ENCODE measurements at places on chromosomes 7 and 10.

DNA sequence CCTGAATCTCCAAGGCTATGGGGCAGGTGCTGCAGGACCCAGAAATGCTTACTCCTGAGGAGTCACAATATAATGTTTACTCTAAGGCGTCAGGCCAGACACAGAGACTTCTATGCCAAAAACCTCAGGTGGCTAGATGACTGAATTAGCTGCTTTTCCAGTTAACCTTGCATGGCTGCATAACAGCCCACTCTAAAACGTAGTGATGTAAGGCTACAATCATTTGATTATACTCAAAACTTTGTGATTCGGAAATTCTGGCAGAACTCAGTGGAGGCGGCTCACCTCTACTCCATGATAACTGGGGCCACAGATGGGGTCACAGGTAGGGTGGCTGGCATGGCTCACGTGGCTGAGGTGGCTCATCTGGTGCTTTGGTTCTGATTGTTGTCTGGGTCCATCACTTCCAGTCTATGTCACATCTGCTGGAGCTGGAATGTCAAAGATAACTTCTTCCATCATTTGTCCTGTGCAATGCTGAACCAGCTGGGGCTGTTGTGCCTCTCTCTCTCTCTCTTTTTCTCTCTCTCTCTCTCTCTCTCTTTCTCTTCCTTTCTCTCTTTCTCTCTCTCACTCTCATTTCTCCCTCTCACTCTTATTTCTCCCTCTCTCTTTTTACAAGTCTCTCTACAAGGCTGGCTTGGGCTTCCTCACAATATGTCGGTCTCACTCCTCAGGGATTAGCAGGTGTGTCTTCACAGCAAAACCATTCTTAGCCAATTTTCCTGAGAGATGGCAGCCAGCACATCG is 11.8 kb downstream of the TMEM72 start:
- no peak for DNase-seq

DNA sequence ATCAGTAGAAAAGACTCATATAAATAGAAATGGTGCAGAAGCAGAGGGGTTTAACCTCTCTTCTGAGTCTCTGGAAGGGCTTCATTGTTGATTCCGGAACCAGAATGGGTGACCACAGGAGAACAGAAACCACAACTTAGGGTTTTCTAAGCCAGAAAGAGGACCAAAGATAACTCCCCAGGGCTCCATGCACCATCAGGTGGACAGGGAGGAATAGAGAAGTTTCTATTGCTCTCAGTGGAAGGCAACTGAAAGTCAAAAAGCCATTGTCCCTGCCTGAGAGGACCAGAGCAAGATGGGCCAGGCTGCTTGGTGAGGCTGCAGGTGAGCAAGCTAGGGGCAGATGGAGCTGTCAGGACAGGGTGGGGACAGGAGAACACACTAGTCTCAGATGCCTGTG is 14.6 kb upstream of the NPS start:
- DNase-seq: no peak

- DNase-seq: no peak
Measured at GRCh38 chr10:88106366-88106765, 242.9 kb downstream of the PTEN start.

GRCh38 chr10:97726636-97727178 is 10.2 kb upstream of the ZFYVE27 start:
- no peak for DNase-seq

DNA sequence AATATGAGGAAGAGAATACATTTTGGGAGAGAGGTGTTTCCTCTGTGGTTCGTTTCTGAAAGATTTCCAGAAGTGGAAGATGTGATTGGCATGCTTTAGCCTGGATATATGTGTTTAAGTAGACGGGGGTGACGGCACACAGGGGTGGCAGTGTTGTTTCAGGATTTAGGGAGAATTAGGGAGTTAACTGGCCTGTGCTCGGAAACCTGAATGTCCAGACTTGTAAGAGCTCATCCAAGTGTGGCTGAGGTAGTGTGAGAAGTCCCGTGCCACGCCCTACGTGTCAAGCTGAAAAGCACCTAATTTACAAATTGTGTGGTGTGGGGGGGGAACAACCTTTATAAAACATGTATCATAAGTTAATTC is 1.1 kb downstream of the RALA start:
- peak; percentile 37 for DNase-seq

- DNase-seq: no peak
Measured at GRCh38 chr7:82294382-82294784, 149.2 kb downstream of the CACNA2D1 start.

DNA sequence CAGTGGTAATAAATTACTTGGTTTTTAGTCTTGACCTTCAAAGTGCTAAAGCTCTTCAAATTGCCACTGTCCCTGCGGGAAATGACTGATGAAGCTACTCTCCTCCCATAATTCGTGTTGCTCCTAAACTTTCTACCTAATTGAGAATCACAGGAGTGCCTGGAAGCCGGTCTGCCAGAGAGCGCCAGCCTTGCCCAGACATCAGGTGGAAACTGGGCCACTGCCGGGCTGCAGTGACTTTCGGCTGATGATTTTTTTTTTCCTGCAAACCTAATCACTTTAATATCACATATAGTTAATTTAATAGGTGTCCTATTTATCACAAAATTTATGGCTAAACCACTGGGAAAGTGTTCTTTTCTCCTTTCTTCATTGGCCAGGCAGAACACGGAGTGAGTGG is 59.6 kb upstream of the UBE3C start:
- no peak for DNase-seq

GRCh38 chr7:7706556-7707172 is 11.7 kb downstream of the RPA3 start:
- no peak for DNase-seq

- no peak for DNase-seq
Measured at GRCh38 chr7:6172910-6173295, 99.5 kb downstream of the CYTH3 start.

DNA sequence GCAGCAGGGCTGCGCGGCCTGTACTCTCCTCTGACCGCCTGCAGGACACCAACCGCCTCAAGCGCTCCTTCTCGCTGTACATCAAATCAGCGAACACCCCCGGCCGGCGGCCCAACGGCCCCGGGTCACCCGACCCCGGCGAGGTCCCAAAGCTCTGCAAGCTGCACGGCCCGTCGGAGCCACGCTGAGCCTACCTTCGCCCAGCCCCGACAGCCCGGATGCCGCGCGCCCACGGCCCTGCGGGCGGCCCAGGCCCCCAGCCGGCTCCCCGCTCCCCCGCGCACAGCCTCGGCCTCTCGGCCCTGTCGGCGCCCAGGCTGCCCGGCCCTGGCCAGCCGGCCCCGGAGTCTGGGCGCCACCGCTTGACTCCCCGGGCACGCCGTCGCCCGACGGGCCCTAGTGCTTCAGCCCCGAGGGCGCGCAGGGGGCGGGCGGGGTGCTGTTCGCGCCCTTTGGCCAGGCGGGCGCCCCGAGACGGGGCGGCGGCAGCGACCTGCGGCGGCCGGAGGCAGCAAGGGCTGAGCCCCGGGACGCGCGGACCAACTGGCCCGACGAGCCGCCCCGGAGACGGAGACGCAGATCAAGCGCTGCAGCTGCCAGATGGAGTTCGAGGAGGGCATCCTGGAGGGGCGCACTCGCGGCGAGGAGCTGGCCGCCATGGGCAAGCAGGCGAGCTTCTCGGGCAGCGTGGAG is 11.1 kb upstream of the SEC24C start:
- no peak for DNase-seq

GRCh38 chr10:45075216-45075615 is 74.5 kb downstream of the ZNF22 start:
- no peak for DNase-seq

GRCh38 chr7:98294326-98294725 is 12.8 kb downstream of the BRI3 start:
- no peak for DNase-seq

GRCh38 chr10:24908793-24909423 is 43.5 kb downstream of the PRTFDC1 start:
- peak; percentile 25 for DNase-seq

GRCh38 chr7:95427166-95427565 is 7.7 kb downstream of the PON2 start:
- DNase-seq: no peak

GRCh38 chr10:115818012-115818411 is 455.0 kb downstream of the GFRA1 start:
- no peak for DNase-seq

DNA sequence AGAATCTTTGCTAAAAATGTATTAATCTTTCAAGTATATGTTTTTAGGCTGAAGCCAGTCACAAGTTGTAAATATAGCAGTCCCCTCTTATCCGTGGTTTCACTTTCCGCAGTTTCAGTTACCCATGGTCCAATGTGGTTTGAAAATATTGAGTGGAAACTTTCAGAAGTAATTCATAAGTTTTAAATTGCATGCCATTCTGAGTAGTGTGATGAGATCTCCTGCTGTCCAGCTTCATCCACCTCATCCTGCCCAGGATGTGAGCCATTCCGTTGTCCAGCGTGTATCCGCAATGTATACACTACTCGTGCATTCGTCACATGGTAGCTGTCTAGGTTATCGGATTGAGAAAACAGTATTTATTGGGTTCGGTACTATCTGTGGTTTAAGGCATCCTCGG is 12.2 kb downstream of the PDCD4 start:
- no peak for DNase-seq

- DNase-seq: no peak
Measured at GRCh38 chr7:20475756-20476155, 139.7 kb upstream of the ABCB5 start.

- DNase-seq: no peak
Measured at GRCh38 chr10:74677951-74678350, 148.4 kb upstream of the KAT6B start.

GRCh38 chr10:74968667-74969061 is 142.3 kb downstream of the KAT6B start:
- DNase-seq: no peak

GRCh38 chr7:1503390-1503789 is 799 bp downstream of the INTS1 start:
- no peak for DNase-seq

- DNase-seq: no peak
Measured at GRCh38 chr7:47941136-47941844, 7.0 kb downstream of the PKD1L1 start.

DNA sequence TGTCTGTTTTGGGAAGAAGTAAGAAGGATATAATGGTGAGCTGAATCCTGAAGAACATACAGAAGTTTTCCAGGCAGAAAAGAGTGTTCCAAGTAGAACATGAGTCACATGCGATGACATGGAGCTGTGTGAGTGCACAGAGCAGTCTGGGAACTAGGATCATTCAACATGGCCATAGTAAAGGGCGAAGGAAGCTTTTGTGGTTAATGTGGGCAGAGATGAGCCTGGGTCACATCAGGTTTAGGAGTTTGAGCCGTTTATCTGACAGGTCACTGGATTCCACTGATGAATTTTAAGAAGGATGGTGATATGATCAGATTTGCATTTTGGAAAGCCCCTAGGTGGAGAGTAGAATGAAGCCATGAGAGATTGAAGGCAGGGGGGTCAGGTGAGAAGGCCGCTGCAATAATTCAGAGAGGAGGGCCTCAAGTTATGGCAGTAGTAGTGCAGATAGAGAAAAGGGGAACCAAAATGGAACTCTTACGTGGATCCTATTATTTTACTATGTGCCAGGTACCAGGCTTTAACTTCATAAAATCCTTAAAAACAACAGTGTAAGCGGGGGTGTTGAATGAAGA is 171.3 kb downstream of the RNLS start:
- DNase-seq: no peak

DNA sequence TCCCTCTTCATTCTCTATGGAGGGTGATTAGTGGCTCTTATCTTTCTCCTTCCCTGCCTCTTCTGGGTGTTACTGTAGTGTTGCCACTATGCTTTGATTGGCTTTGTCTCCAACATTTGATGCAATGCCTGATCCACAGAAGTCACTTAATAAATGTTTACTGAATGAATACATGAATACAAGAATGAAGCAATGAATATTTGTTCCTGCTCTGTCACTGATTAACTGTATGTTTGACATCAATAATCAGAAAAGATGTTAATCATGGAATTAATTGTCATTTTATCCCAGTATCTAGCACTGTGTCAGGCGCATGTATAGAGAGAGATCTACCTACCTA is 4.3 kb downstream of the ANK3 start:
- DNase-seq: no peak

- DNase-seq: no peak
Measured at GRCh38 chr7:13797545-13797944, 191.9 kb downstream of the ETV1 start.

DNA sequence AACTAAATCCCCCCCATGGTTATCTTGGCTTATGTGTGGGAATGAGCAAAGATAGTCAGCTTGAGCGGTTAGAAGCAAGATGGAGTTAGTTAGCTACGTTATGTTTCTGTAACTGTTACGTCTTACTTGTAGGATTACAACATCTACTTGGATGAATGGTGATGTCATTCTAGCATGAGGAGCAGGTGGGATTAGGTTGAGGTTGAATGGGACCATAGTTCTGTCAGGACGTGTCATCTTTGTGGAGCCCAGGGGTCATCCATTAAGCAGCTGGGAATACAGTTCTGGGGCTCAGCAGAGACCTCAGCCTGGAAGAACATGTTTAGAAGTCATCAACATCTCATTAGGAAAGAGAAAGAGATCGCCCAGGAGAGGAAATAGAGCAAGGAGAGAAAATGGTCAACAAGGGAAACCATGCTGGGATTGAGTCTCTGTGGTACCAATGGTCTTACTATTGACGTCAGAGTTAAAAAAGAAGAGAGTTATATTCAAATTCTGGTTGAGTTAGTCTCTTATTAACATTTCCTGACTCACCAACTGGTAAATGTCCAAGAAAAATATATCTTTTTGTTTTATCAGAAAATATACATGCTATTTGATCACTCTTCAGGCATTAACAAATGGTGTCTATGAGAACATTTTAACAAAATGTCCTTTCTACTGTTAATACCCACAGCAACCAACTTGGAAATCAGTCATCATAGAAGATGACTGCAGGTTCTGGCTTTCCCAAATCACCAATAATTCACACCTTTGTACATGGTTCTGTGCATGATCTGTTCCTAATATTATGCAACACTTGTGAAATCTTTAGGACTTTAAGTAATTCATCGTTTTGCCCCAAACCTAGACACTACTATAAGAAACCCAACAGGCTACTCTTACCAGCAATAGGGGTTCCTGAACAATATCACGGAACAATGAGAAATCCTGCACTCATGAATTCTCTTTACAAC is 96.9 kb downstream of the KIAA1217 start:
- DNase-seq: no peak

GRCh38 chr10:4813023-4813422 is 13.0 kb upstream of the AKR1E2 start:
- DNase-seq: peak; percentile 85

DNA sequence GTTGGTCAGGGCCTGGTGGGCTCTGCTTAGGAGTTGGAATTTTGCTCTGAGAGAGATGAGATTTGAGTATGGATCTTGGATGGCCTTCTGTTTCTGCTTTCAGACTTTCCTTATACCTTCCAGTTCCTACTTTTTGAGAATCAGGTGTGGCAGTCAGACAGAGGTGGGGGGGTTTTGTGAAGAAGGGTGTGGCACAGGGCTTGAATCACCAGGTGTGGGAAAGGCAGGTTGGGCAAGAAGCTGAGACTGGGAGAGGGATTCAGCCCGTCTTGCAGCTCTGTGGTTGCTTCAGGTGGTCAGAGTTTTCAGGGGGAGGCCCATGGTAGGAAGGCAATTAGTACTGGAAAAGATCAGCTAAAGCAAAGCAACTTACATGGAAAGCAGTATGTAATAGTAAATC is 340.2 kb downstream of the LRMDA start:
- no peak for DNase-seq

- no peak for DNase-seq
Measured at GRCh38 chr10:133554600-133554999, 10.8 kb downstream of the SYCE1 start.

GRCh38 chr7:44759246-44759645 is 10.6 kb downstream of the ZMIZ2 start:
- no peak for DNase-seq

GRCh38 chr7:27173956-27174873 is at the start of gene HOXA10:
Gene HOXA10, minus strand, starts transcription at chr7:27174320. Its CDS starts 14 bp downstream, at chr7:27174306.
- DNase-seq: no peak
